ENCODE measurements at places on chromosomes 5 and 9. TPM values are rescaled to one million over a fixed set of nuclear protein-coding genes. Genes with fewer than 3 reads are reported as not detected.

DNA sequence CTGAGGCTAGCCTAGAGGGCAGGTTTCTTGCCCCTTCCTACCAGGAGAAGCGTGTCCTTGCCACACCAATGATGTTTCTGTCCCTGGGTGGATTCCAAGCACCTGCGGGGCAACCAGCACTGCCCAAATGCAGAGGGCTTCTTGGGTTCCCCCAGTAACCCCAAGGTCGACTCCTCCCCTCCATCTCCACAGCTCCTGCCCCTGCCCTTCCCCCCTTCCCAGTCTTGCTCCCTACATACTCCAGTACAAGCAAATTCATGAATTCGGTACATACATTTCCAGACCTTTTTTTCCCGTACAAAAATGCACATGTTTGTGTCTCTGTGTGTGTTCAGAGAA, 12.8 kb upstream of the JADE2 start:
- DNase-seq = no peak

GRCh38 chr9:37243588-37244345, 123.4 kb downstream of the ZCCHC7 start:
- no peak for DNase-seq

- peak; percentile 45 for DNase-seq
Observed at GRCh38 chr5:1246711-1247431, 21.7 kb downstream of the SLC6A18 start.

Gene ARID3C
- total RNA-seq = not detected

Measured in HepG2 (cell line).